ENCODE measurements at places on chromosomes 6 and 20.
A peak's percentile ranks its signal among the peaks of the same experiment; 100 is the strongest.

GRCh38 chr6:147551976-147552375 is 43.5 kb downstream of the SAMD5 start:
- no peak for DNase-seq

DNA sequence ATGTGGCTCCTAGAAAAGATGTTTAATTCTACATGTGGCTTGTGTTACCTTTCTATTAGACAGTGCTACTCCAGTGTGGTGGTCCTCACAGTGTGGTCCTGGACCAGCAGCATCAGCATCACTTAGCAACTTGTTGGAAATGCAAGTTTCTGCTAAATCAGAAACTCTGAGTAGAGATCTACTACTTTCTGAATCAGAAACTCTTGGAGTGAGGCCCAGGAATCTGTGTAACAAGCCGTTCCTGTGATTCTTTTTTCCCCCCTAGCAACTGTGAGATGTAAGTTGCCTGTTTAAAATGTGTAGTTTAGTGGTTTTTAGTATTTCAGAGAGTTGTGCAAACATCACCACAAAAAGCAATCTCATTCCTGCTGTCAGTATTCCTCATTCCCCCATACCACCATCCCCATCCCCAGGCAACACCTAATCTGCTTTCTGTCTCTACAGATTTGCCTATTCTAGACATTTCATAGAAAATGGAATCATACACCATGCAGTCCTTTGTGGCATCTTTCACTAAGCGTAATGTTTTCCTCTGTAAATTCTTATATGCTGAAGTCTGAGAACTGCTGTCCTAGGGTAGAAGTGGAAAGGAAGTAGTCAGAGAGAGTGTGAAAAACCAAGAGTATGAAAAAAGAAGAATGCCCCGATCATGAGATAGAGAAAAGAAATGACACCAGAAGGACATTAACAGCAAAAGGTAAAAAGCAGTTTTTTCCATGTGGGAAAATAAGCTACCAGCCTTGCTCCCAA is 18.9 kb upstream of the BTBD9 start:
- no peak for DNase-seq

DNA sequence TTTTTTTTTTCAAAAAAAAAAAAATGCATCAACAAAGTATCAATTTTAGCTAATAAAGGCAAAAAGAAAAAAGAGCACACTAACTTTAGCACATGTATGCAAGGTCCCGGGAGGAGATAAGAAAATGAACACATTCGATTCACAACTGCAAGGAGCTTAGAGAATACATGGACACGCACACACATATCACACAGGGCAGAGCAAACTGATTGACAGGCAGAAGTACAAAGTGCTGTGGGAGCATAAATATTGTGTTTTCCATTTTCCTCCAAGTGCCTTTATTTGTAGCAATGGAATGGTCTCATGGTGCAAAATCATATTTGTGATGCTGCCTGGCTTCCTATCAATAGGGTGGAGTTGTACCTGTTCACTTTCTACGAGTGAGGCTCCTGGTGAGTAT is 63.8 kb downstream of the SGK1 start:
- DNase-seq: no peak

DNA sequence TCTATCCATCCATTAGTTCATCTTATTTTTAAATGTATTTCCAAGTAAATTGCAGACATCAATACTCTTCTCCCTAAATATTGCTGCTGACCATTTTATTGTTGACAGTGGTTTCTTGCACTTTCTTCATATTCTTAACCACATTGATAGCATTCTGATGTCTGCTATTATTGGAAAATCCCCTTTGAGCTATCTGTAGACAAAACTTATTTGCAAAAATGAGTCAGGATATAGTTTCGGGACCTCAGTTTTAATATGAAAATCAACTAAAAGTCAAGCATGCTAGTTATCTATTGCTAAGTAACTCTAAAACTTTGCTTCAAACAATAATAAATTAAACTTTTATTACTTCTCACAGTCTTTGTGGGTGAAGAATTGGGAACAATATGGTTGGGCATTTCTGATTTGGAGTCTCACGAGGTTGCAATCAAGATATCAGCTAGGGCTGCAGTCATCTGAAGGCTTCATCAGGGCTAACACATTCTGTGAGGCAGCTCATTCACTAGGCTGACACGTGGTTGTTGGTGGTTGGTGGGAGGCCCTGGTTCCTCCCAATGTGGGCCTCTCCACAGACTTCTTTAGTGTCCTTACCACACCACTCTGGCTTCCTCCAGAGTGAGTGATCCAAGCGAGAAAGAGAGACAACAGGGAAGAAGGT is 32.7 kb downstream of the CD109 start:
- no peak for DNase-seq

GRCh38 chr20:1872459-1873097 is 22.6 kb upstream of the SIRPA start:
- no peak for DNase-seq

DNA sequence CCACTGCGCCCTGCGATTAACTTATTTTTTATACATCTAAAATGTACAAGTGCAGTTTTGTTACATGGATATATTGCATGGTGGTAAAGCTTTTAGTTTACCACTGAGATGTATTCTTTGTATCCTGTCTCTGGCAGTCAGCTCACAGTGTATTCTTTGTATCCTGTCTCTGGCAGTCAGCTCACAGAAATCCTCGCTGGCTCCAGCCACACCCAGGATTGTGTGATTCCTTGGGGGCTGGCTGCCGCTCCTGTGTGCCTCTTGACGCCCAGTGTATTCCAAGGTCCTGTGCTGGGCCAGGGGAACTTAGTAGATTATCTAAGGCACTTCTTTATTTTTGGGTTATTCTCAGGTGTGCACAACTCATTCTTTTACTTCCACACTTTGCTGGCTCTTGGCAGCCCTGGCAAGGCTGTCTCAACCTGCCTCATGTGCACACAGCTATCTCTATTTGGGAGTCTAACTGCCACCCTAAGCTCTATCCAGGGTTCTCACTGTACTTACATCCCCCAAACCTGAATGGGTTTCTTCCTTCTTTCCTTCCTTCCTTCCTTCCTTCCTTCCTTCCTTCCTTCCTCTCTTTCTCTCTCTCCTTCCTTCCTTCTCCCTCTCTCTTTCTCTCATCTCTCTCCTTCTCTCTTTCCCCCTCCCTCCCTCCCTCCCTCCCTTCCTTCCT is 12.4 kb upstream of the RNF24 start:
- DNase-seq: no peak

DNA sequence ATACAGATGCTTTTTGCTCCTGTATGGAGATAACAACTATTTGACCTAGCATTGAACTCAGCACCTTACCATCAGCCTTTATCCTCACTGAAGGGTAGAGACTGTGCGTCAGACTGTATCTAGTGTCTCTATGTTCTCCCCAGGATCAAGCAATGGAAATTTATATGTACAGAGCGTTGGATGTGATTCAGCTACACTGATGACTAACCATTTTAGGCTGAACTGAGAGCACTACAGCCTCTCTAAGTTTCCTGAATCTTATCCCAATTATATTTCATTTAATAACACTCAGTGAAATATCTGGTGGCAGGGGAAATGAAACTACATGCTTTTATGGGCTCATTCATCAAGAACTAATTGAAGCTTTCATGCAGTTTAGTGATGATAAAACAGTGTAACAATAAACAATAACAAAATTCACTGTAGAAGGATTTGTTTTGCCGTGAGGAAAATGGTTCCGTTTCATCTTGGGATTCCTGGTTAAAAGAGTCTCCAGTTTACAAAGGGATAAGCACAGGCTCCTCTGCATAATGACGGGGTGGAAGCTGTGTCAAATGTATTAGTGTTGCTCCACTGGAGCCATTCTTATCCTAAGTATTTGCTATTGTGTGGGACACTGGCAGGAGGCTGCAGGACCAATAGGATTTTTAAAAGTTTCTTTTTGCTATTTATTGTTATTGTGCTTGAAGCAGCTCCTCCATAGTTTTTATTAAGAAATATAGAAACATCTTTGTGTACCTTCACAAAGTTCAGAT is 567.6 kb upstream of the MMS22L start:
- DNase-seq: no peak

GRCh38 chr6:89997456-89998445 is 103.5 kb downstream of the GJA10 start:
- DNase-seq: no peak

GRCh38 chr6:32700391-32701040 is 34.1 kb upstream of the HLA-DQB1 start:
- DNase-seq: peak; percentile 77

GRCh38 chr6:43107344-43108062 is 31.4 kb downstream of the PTK7 start:
- no peak for DNase-seq

GRCh38 chr6:1972962-1973361 is 272.4 kb downstream of the GMDS start:
- DNase-seq: no peak

DNA sequence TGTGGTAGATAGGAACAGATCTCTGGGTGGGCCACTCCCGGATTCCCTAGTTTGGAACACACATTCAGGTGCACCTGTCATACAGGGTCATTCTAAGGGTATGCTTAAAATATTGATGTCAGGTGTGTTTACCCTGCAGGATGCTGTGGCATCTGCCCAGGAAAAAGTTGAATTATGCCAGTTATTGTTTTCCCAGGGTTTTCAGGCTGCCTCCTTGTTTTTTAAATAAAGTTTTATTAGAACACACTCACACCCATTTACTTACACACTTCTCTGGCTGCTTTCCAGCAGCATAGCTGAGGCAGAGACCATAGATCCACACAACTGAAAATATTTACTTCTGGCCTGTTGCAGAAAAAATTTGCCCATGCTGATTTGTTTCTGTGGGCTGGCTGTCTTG is 76.5 kb downstream of the PHACTR3 start:
- no peak for DNase-seq

DNA sequence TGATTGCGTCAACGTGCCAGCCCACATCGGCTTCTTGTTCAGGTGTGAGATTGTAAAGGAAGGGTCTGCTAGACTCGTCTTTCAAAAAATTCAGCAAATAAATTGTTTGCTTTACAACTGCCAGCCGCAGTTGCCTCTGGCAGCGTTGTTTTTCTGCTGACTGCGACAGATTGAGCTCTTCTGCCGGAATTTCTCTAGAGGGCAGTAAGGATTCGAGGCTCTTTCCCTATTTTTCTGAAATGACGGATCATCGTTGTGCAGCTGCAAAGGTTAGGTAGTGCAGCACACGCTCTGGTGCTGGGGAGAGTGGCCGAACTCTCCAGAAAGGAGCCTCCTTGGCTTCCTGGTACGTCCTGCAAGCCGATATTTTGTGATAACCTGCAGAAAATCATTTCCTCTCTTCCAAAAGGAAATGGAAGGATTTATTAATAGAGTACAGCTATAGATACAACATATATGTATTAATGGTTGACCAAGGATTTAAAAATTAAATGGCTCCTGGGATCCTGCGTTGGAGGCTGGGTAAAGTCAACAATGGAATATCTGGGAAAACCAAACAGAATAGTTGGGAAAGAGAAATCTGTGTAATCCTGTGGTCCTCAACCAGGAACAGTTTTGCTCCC is 121.9 kb upstream of the ZFP64 start:
- DNase-seq: peak; percentile 63

DNA sequence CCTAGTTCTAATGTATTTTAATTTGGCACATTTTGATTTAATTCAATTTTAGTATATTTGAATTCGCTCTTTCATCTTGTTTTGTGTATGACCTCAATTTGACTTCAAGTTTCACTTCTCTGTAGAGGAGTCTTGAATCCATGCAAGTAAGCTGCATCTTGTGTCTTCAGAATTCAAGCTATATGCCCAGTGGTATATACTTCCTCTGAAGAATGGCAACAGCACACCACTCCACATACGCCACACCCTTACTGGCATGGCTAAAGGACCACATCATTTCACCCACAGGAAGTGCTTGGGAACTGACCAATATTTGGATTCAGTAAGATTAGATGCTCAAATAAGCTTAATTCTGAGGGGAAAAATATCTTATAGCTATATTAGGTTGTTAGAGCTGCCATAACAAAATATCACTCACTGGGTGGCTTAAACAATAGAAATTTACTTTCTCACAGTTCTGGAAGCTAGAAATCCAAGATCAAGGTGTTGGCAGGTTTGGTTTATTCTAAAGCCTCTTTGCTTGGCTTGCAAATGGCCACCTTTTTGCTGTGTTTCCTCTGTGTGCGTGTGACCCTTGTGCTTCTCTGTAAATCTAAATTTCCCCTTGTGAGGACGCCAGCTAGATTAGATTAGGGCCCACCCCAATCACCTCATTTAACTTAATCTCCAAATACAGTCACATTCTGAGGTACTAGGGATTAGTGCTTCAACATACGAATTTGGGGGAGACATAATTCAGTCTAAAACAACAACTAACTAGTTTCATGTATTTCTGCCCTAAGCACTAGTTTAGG is 2.8 kb upstream of the ASF1A start:
- DNase-seq: no peak

Data from dermis blood vessel endothelial cell (primary cell).